ENCODE measurements at places on chromosomes 1 and 21.

DNA sequence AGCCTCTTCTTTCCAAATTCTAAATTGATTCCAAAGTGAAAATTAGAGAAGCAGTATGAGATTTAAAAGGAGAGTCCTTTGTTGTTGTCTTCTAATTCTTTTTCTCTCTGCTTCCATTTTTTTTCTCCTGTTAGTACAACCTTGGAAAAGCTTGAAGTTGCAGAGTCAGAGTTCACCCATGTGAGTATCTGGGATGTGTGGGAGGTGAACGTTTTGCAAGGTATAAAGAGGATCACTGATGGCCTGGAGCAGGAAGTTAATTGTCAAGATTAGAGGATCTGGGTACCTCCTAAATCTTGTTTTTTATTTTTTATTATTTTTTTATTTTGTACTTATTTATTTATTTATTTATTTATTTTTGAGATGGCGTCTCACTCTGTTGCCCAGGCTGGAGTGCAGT is 7.7 kb upstream of the PSMD4 start:
- DNase-seq, result no peak

- DNase-seq, result peak; percentile 28
These were observed 12.8 kb upstream of the TSPEAR start for GRCh38 chr21:44724196-44724595.

DNA sequence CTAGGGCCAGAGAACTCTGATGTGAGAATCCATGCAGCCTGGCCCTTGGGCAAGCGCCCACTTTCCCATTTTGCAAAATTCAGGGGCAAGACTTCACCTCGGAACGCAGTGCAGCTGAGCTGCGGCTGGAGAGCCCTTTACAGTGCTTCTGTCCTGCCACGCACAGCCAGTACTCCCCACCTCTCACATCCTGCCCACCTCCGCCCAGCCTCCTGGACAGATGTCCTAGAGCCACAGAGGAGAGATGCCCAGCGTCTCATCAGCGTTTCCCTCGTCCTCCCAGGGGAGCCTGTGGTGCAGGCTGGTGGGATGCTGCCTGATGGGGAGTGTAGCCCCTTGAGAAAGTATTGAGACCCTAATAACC is 29.6 kb downstream of the RUNX3 start:
- no peak for DNase-seq

GRCh38 chr1:168504064-168504837 is 39.5 kb downstream of the XCL2 start:
- no peak for DNase-seq

DNA sequence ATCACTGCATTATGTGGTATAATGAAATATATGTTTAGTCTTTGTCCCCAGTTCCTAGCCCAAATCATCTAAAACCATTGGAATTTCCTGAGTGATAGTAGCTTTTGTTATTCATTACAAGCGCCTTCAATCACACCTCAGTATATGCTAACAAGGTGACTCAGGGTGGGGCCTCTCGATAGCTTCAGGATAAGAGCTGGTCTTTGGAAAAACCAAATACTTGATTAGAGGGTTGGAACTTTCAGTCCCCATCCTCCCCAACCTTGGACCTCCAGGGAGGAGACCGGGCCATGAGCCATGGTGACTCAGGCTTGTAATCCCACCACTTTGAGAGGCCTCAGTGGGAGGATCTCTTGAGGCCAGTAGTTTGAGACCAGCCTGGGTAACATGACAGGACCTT is 5.1 kb upstream of the BRDT start:
- DNase-seq, result no peak

DNA sequence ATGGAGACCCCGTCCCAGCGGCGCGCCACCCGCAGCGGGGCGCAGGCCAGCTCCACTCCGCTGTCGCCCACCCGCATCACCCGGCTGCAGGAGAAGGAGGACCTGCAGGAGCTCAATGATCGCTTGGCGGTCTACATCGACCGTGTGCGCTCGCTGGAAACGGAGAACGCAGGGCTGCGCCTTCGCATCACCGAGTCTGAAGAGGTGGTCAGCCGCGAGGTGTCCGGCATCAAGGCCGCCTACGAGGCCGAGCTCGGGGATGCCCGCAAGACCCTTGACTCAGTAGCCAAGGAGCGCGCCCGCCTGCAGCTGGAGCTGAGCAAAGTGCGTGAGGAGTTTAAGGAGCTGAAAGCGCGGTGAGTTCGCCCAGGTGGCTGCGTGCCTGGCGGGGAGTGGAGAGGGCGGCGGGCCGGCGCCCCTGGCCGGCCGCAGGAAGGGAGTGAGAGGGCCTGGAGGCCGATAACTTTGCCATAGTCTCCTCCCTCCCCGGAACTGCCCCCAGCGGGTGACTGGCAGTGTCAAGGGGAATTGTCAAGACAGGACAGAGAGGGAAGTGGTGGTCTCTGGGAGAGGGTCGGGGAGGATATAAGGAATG is 505 bp downstream of the LMNA start:
- peak; percentile 68 for DNase-seq

All from NCI-H69 (cell line).